ENCODE measurements at places on chromosomes 2 and 18.

DNA sequence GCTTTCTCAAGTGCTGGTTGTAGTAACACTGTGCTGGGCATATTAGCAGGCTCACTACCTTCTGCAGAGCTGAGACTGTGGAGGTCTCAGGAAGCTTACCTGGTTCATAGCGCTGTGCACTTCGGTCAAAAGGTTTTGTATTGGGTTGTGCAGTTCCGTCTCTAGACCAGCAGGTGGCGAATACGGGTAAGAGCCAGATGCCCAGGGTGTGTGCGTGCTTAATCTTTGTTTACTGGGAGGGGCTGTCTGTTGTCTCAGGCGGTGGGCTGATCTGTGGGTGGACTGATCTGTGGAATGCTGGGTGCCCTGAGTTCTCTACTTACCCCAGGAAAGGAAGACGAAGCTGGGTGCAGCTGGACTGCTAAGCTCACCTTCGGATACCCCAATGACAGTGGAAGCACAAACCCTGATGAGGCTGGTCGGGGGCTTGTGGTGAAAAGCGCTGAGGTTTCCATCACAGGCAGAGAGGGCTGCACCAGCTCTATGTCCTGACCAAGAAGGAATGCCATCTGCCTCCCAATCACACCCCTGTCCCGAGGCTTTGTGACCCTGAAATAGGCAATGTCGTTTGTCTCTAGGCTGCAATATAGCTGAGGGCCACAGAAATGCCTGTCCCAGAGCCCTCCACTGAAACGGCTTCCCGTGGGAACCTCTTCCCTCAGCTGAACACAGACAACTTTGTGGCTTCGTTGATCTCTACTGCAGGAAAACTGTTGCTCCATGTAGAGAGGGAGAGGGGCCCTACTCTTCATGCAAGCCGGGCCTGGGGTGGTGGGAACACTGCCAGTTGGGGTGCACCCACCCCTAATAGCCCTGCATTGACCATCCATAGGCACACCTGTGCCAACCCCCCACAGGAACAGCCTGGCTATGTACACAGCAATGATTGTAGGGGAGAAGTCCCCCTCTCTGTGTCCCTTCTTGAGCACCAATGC, 45.9 kb upstream of the FAM117B start:
- peak; percentile 60 for DNase-seq

DNA sequence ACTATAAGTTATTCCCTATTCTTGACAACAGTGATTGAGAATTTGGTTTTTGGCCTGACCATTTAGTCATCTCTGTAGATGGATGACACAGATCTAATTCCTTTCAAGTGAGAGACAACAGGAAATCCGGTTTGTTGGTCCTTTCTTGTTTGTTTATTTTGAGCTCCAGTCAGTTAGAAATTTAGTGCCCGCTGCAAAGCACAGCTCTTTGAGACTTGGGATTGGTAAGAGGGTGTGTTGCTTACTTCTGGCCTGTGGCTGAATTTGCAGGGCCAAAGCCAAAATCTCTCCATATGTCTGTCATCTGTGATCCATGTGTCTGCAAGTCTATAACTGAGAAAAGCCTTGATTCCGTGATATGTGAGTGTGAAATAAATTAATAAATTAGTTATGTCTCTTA, 74.3 kb downstream of the BIN1 start:
- no peak for DNase-seq

DNA sequence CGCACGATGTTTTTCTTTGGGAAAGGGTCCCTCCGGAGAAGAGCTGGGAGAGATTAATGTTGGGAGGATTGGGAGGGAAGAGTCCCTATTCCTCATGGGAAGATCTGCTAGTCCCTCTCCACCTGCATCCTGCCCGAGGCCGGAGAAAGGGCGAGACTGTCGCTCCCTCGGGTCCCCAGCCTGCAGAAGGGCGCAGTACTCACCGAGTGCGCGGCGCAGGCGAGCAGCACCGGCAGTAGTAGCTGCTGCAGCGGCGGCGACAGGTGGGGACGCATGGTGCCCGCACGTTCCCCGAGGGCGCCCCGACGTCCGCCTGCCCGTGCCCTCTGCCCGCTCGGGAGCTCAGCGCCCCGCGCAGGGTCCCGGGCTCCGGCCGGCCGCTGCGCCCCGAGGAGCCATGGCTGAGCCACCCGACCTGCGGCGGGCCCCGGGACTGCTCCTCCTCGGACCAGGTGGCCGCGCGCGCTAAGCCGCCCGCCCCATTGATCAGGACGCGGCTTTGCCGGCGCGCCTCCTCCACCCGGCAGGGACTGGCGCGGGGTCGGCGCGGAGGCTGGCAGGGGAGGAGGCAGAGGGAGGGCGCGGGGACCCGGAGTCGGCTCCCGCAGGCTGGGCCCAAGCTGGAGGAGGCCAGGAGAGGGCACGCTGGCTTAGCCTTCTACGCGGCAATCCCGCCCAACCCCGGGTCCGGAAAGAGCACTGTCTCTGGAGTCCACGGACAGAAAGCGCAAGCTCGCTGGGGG, at the start of gene SCTR:
Gene SCTR (minus strand): TSS at position 532 of the 743 bp plus-strand sequence. CDS start 257 bp downstream, at position 275.
- no peak for DNase-seq

DNA sequence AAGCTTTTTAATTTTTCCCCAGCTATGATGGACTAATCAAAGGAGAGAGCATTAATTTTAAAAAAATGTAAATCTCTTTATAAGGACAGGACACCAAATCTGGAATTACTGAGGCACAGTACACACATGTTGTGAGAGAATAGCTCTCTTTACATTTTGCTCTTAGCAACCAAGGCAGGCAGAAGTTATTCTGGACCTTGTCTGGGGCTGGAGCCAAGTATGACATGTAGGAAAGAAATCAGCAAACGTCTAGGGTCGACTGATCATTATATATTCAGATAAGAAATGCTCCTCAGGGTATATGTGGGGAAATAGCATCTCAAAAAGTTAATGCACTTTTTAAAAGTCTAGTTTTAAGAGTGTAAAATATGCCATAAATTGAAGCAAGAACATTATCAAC, 1330.0 kb upstream of the CELF4 start:
- no peak for DNase-seq

GRCh38 chr2:83851066-83851465, 608.0 kb downstream of the SUCLG1 start:
- no peak for DNase-seq

DNA sequence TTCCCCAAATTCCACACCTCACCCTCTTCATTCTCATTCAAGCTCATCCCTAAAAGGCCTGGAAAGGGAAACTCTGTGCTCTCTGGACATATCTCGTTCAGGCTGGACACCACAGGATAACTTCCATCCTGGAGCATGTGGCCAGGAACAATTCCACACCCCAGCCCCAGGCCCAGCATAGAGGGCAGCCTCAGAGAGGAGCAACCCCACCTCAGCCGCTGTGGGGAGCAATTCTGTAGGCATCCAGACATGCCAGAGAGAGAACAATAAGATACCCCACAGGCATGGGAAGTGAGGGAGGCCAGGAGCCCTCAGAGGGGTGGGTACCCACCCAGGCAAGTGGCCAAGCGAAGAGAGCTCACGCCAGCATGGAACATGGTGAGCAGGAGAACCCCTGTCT, 143.4 kb downstream of the GFPT1 start:
- no peak for DNase-seq

DNA sequence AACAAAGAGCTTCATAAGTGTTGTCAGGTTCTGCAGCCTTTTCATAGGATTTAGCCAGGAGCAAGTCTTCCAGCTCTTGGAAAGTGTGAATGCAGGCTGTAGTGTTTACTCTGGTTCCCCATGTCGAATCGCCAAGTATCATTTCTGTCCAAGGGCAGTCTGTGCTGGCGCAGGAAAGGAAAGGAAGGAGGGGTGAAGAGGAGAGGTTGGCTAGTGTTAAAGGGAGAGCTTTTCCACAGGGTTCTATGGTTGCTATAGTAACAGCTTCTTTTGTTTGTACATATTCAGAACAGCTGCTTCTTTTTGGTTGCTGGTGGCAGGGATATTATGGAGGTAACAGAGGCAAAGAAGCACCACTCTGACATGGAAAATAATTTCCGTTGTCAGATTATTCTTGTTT, 69.9 kb downstream of the KCNH7 start:
- DNase-seq = no peak

DNA sequence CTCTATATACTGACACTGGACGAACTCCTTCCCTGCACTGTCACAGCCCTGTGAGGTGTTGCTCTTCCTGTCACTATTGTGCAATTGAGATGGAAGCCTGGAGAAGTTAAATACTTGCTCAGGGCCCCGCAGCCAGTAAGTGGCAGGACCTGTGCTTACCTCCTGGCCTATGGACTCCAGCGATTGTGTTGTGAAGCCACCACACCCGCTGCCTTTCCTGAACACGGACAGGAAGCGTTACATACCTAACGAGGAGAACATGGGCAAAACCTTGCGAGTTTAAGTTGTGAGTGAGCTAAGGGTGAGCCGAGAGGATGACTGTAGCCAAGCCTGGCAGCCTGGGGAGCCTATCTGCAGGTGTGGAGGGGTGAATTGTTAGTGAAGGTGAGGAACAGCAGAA, 26.1 kb downstream of the RAB31 start:
- DNase-seq = no peak

DNA sequence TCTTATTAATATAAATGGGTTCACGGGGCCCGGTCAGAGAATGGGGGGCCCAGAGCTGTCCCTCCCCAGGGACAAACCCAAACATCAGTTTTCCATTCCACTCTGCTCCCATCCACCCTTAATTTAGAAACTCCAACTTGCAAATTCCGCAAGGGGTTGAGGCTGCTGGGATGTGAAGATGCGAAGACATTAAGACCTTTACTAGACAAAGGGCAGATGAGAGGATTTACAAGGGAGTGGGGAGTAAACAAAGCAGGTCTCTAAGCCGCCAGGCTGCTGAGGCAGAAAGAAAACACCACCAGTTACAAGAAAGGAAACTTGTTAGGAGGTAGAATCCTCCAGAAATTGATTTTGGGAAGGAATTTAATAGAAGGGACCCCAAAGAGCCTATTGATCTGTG, 33.1 kb downstream of the MARCO start:
- no peak for DNase-seq

Measured in stimulated activated naive CD4-positive, alpha-beta T cell treated with Interleukin-2 at 50 U/mL for 16 hours (primary cell).